LoVo (cell line): ENCODE measurements at places on chromosomes 12 and 14.
A peak's percentile ranks its signal among the peaks of the same experiment; 100 is the strongest.

DNA sequence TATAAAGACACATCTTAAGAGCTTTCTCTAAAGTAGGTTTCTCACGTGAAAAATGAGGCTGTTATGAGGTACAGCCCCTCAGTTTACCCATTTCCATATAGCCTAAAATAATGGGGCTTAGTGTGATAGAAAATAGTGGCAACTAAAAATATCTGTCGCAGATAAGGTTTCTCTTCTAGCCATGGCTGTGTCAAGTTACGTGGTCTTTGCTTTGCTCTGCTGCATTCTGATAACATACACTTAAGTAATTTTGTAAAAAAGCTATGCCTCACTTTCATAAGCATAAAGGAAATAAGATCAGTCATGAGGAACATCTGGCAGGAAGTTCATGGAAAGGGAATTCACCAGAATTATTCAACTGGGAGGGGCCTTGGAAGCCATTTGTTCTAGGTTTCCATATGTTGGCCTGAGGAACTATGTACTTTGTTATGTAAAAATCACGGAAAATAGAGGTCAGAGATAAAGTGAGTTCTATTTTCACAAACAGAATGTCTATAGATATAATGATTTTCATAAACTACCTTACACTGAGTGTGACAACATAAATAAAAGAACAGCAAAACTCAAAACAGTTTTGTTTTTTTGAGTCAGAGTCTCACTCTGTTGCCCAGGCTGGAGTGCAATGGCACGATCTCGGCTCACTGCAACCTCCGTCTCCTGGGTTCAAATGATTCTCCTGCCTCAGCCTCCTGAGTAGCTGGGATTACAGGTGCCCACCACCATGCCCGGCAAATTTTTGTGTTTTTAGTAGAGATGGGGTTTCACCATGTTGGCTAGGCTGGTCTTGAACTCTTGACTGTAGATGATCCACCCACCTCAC lies 195.6 kb upstream of the KRR1 start:
- no peak for DNase-seq

- no peak for DNase-seq
Observed at GRCh38 chr12:112537710-112538396, 119.1 kb downstream of the PTPN11 start.

GRCh38 chr12:29754235-29755189 lies 29.2 kb downstream of the TMTC1 start:
- DNase-seq, result no peak

DNA sequence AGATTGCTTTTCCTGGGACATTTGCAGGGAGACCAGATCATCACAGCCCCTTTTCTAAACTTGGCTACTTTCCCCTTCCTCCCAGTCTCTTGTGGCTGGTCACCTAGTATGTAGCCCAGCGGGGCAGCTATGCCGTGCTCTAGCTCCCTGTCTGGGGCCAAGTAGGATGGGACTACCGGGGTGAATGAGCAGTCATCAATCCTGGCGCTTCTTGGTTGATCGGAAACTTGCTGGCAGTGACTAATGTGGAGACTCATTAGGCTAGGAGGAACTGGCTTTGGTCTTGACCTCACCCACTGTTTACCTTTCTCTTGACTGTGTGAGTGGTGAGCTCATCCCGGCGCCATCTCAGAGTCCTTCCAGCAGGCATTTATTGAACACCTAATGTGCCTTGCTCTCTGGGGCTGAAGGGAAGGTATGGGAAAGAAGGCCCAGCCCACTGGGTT lies 15.9 kb downstream of the PLEKHG3 start:
- DNase-seq, result peak; percentile 86

DNA sequence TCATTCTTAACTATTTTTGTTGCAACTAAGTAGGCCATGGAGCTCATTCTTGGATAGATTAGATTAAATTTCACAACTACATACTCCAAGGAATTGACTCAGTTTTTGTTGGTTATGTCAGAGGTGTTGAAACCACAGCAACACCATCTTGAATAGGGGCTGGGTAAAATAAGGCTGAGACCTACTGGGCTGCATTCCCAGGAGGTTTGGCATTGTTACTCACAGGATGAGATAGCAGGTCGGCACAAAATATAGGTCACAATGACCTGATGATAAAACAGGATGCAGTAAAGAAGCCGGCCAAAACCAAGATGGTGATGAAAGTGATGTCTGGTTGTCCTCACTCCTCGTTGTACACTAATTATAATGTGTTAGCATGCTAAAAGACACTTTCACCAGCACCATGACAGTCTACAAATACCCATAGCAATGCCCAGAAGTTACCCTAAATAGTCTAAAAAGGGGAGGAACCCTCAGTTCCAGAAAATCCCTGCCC lies 20.9 kb downstream of the DMAC2L start:
- DNase-seq, result no peak

GRCh38 chr14:24036169-24036962 lies 15.4 kb upstream of the CARMIL3 start:
- DNase-seq, result peak; percentile 79

DNA sequence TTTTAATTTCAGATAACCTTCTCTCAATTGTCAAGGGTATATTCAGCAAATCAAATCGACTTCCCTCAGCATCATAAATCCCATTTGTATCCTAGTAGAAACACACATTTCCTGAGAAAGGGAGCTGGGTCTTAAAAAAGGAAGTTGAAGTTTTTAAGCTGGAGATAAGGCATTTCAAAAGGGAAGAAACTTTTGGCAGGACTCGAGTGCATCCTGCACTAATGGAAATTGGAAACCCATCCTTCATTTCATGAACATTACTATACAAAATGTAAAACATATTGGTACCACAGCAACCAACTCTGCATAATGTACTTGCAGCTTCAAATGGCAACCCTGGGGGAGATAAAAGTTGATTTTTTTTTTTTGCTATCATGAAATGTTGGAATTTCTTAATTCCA lies 23.7 kb upstream of the TMCC3 start:
- DNase-seq, result no peak

GRCh38 chr14:100765296-100765695 lies 38.6 kb downstream of the DLK1 start:
- no peak for DNase-seq

GRCh38 chr14:33800735-33801163 lies 150.1 kb downstream of the EGLN3 start:
- no peak for DNase-seq

- DNase-seq, result no peak
Observed at GRCh38 chr14:36580856-36581831, 1.3 kb downstream of the NKX2-8 start.

DNA sequence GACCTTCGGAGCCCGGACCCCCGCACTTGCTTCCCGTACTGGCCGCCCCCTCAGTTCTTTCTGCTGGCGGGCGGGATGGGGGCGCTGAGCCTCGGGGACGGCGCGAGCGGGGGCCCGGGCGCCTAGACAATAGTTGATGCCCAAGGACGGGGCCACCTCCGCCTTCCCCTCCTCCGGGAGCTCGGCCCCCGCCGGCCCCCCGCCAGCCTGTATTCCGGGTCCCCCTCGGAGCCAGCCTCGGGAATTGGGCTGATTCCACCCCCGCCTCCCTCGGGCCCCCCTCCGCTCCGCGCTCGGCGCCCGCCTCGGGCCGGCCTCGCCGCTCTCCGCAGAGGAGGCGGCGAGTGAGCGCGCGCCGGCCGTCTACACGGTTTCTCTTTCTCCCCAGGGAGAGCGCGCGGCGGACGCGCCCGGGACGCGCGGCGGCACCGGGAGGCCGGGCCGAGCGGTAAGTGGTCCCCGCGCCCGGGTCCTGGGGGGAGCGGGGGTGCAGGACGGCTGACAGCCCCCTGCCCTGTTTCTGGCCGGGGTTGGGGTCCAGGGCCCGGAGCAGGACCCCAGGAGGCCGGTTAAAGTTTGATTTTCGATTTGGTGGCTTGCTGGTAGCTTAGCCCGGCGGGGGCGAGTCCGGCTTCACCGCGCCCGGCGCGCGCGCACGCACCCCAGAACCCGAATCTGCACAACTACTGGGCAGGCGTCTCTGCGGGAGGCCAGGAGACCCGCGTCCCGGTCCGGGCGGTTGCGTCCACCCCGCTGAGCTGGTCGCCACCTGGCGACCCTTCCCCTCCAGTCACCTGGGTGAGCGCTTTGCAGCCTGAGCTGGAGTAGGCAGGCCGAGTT lies 413.7 kb downstream of the PCNX1 start:
- peak; percentile 49 for DNase-seq

- DNase-seq, result no peak
Observed at GRCh38 chr14:93120517-93120916, 4.8 kb upstream of the ITPK1 start.

- DNase-seq, result no peak
Observed at GRCh38 chr14:100297320-100298300, 8.6 kb downstream of the SLC25A29 start.

DNA sequence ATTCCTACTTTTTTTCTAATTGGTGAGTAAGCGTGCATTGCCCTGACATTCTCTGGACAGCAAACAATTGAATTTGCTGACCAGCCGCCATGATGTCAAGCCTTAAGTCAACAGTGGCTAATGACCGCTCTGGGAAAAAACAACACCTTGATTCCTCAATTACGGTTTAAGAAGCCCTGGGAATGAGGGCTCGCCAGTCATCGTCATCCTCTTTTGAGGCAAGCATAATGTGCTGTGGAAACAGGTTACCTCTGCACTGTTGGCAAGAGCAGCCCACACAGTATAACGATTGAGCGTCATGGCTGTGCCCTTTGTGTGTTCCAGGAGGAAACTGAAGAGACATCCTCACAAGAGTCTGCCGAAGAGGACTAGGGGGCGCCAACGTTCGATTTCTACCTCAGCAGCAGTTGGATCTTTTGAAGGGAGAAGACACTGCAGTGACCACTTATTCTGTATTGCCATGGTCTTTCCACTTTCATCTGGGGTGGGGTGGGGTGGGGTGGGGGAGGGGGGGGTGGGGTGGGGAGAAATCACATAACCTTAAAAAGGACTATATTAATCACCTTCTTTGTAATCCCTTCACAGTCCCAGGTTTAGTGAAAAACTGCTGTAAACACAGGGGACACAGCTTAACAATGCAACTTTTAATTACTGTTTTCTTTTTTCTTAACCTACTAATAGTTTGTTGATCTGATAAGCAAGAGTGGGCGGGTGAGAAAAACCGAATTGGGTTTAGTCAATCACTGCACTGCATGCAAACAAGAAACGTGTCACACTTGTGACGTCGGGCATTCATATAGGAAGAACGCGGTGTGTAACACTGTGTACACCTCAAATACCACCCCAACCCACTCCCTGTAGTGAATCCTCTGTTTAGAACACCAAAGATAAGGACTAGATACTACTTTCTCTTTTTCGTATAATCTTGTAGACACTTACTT lies 138.9 kb downstream of the HMGA2 start:
- DNase-seq, result no peak

DNA sequence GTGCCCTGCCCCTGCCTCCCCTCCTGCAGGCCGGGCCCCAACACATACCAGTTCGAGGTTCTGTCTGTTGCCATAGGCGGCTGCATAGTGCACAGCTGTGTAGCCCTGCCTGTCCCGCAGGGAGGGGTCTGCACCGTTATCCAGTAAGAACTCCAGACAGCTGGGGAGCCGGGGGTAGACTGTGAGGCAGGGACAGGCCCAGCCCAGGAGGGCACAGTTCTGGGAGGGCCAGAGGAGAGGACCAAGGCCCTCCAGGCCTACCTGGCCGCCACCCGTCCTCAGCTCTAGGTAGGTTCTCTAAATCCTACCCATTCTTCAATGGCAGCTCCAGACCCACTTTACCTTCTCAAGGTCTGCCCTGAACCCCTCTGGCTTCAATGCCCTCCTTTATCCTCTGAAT lies 9.5 kb downstream of the ANKRD52 start:
- DNase-seq, result no peak

DNA sequence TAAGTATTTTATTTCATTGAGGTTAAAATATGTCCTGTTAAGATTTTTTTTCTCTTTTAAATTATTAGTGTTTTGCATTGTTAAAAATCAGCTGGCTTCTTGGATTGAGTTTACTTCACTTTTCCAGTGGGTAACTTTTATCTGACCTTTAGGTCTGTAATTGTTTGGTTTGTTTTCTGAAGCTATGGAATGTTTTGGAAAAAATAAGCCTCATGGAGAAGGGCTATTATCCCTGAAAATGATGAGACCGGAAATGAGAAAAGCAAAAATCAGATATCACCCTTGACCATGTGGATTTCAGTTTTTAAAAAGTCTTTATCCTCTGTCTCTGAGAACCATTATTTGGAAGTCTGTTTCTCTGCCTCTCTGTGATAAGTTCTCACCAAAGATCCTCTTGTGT lies 180.9 kb downstream of the RAD51B start:
- DNase-seq, result no peak

DNA sequence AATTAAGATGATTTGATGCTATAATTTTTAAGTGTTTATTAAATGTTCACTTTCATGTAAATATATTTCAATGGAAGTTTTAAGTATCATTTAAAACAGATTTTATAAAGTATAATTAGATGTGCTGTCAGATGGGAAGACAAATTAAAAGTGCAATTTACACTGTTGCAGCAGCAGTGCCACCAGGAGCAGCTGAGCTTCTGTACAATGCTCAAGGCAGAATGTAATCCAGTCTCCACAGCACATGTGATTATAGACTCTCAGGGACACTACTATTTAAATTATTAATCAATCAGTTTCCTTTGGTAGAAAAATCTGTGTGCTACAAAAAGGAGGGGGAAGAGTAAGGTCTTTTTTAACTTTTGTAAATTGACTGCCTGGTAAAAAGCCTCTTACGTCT lies 285.7 kb upstream of the USP15 start:
- DNase-seq, result no peak

DNA sequence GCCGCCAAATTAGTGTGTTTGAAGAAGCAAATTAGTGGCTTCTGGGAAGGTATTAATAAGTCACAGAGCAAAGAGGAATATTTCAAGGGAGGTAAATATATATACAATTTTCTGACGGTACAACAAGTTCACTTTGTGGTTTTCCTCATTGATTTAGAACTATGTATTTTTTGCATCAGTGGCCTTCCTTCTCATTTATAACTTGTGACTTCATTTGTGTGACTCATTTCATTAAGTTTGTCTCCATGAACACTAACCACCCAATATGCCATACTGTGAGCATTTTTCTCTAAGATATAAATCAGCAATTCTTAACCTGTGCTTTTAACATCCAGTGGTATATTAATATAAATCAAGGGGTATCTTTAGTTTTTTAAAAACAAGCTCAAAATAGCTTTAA lies 29.3 kb upstream of the ARHGAP5 start:
- DNase-seq, result no peak

GRCh38 chr14:34111953-34112352 lies 161.1 kb upstream of the EGLN3 start:
- DNase-seq, result no peak

- DNase-seq, result no peak
Observed at GRCh38 chr14:71594821-71595220, 337.4 kb upstream of the RGS6 start.

GRCh38 chr14:57462551-57462950 lies 31.1 kb downstream of the CCDC198 start:
- DNase-seq, result no peak

GRCh38 chr12:15575671-15576541 lies 213.3 kb downstream of the EPS8 start:
- DNase-seq, result peak; percentile 67

- DNase-seq, result no peak
Observed at GRCh38 chr14:26344596-26344995, 253.2 kb downstream of the NOVA1 start.

GRCh38 chr12:59452259-59452658 lies 143.6 kb upstream of the SLC16A7 start:
- no peak for DNase-seq
